Heart left ventricle (tissue), 16 donors: ENCODE measurements at places on chromosomes 16 and 17. TPM values are rescaled to one million over a fixed set of nuclear protein-coding genes. Genes with fewer than 3 reads are reported as not detected.

GPRC5B gene
- 97.5 TPM for polyA plus RNA-seq

PYDC1 gene
- polyA plus RNA-seq, result not detected

- DNase-seq, result no peak
These were observed 2.4 kb upstream of the USP36 start for GRCh38 chr17:78842881-78843565.

DNA sequence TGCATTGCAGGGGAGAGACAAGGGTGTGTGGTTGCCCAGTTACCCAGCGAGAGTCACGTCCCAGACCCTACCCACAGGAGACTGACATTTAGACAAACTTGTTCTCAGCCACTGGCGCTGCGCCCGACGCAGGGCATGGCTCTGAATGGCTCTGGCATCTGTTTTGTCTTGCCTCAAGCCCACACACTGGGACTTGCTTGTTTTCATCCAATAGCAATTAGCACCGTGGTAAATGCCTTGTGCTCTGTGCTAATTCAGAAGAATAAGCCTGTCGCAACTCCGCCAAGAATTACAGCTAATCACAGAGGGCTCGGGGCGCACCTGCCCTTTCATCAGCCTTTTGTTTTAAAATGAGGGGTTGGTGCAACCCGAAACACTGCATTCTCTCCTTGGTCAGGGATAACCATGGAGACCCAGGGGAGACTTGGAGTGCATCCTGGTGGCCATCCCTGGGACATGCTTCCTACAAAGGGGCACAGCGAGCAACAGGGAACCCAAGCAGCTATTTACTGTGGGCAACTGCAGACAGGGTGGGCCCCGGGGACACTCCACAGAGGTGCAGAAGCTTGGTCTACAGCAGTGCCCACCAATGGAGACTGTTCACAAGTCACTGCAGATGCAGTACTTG, 220.6 kb upstream of the ZFHX3 start:
- no peak for DNase-seq

GRCh38 chr16:77322757-77323156, 112.1 kb downstream of the ADAMTS18 start:
- DNase-seq, result no peak
